ENCODE measurements at places on chromosomes 1 and 21. TPM values are rescaled to one million over a fixed set of nuclear protein-coding genes. Genes with fewer than 3 reads are reported as not detected.

The TFF1 gene
- not detected for total RNA-seq

The PLEKHN1 gene
- 0.46 TPM for total RNA-seq

The FNDC7 gene
- 0.07 TPM for total RNA-seq

The RAD54L gene
- 7.4 TPM for total RNA-seq

The MSH4 gene
- total RNA-seq, result 0.13 TPM

The MIS18A gene
- total RNA-seq, result 21.9 TPM

The ST3GAL3 gene
- 17.1 TPM for total RNA-seq

The IFI44L gene
- total RNA-seq, result 4.7 TPM

The TMIGD3 gene
- not detected for total RNA-seq
